ENCODE measurements at places on chromosomes 13 and 19.

- DNase-seq: no peak
Observed at GRCh38 chr19:18775586-18776287, 15.4 kb downstream of the COMP start.

- DNase-seq: no peak
Observed at GRCh38 chr13:108342369-108343289, 73.1 kb downstream of the TNFSF13B start.

DNA sequence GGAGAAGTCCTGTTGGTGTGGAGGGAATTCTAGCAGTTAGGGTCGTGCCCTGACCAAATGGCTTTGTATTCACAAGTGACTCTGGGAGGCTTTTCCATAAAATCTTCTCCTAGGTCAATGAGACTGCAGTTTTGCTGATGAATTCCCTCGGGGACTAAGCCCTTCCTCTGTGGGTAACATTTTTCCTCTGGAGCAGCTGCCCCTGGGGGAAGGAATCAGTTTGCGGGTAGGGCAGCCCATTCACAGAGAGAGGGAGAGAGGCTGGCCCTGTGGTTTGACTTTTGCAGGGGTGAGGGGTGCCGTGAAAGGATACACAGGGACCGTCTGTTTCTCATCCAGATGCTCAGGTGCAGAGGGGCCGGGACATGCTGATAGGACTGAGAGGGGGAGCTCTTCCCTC, 67.3 kb downstream of the ERICH6B start:
- DNase-seq: no peak

- no peak for DNase-seq
Observed at GRCh38 chr13:94415500-94416237, 63.8 kb downstream of the DCT start.

GRCh38 chr13:36555151-36555986, 118.5 kb upstream of the SERTM1 start:
- no peak for DNase-seq

- DNase-seq: no peak
Observed at GRCh38 chr13:25310891-25311290, 9.5 kb downstream of the NUP58 start.

DNA sequence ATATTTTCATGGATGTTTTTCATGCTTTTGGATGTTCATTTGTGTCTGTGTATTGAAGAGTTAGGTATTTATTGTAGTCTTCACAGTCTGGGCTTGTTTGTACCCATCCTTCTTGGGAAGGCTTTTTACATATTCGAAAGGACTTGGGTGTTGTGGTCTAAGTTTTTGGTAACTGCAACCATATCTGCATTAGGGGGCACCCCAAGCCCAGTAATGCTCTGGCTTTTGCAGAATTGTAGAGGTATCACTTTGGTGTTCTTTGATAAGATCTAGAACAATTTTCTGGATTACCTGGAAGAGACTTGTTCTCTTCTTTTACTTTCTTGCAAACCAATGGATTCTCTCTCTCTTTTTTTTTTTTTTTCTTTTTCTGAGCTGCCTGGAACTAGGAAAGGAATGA, 581.3 kb downstream of the DACH1 start:
- DNase-seq: no peak

GRCh38 chr13:44197791-44198770, 175.5 kb upstream of the SERP2 start:
- DNase-seq: no peak

DNA sequence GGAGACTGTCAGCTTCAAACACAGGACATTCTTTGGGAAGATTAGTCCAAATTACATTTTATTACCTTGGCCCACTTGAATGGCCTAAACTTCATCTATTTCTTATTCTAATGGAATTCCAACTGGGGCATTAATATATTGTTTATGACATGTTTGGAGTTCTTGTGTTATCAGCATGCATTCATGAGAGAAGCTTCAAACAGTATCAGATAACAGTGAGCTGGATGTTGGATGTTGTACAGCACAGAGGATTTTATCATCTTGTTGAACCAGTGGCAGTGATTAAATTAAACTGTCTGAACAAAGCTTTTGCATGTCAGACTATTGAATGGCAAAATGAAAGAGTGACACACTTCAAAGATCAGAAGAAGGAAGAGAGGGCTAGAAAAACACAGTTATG, 50.0 kb downstream of the MZT1 start:
- no peak for DNase-seq
